NCI-H146 (cell line): ENCODE measurements at places on chromosomes 2 and 18.

DNA sequence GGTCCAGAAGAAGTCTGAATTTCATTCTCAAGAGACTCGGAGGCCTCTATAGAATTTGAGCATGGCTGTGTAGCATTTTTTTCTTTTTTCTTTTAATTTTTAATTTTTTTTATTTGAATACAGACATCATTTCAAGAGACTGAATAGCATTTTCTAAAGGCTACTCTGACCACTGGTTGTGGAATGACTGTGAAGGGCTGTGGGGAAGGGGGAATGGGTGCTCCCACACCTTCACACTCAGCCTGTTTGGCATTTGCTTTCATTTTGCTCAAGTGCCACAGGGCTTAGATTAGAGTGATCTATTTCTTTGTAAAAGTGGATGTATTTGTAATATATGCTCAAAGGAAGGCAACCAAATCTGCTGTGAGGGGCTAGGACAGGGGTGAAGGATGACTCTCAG is 142.0 kb upstream of the SPOPL start:
- DNase-seq, result no peak

- peak; percentile 72 for DNase-seq
Measured at GRCh38 chr2:216428618-216429350, 16.5 kb downstream of the SMARCAL1 start.

- no peak for DNase-seq
Measured at GRCh38 chr2:240514631-240515030, 43.2 kb downstream of the ANKMY1 start.

GRCh38 chr2:100992262-100992661 is 9.8 kb upstream of the RPL31 start:
- DNase-seq, result no peak

- DNase-seq, result no peak
Measured at GRCh38 chr2:25281941-25282340, 59.8 kb downstream of the DNMT3A start.

GRCh38 chr2:37802211-37802752 is 122.8 kb upstream of the RMDN2 start:
- DNase-seq, result no peak

GRCh38 chr2:181307203-181307991 is 149.8 kb upstream of the ITGA4 start:
- no peak for DNase-seq

DNA sequence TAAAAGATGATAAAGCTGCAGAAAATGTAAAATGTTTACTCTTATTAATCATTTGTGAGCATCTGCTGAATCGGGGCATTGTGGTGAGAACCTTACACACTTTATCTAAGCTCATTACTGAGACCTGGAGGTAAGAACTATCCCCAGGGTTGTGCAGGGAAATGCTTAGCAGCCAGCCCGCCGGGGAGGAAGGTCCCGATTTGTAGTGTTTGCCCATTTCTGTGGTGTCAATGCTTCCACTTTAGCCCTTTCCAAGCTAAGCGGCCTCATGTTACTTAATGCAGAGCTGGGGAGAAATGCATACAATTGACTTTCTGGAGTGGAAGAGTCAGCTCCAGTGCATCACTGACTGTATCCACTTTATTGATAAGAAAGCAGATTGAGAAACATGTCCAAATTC is 20.8 kb upstream of the KCNK3 start:
- DNase-seq, result no peak

GRCh38 chr18:79901665-79902064 is 49.8 kb downstream of the SLC66A2 start:
- DNase-seq, result no peak
